ENCODE measurements at places on chromosomes 3 and 15. TPM values are rescaled to one million over a fixed set of nuclear protein-coding genes. Genes with fewer than 3 reads are reported as not detected.

Gene RBP2
- total RNA-seq: not detected

Gene NBEAL2
- total RNA-seq: 75.6 TPM

Gene ZMAT3
- total RNA-seq: 4.8 TPM

Gene PRSS50
- total RNA-seq: not detected

Gene RAB6B
- 2.1 TPM for total RNA-seq

Gene COMMD4
- total RNA-seq: 215 TPM

Gene ERICH6
- not detected for total RNA-seq

Gene PYDC2
- not detected for total RNA-seq

Measured in A549 treated with GW870086 at 1 μM for 4 hours (cell line).